Cardiac muscle cell (in vitro differentiated cells and primary cell): ENCODE measurements at places on chromosomes 16 and 17. TPM values are rescaled to one million over a fixed set of nuclear protein-coding genes. Genes with fewer than 3 reads are reported as not detected.

EFNB3 gene
- 60.2 and 70.3 TPM in 2 replicates for total RNA-seq

TRIM72 gene
- 0.21 and 0.51 TPM in 2 replicates for total RNA-seq

ABCC6 gene
- 4.8 and 10.0 TPM in 2 replicates for total RNA-seq

GPR142 gene
- total RNA-seq = not detected in 2 replicates

CACNG4 gene
- total RNA-seq = 1.2 and 2.2 TPM in 2 replicates

SOX8 gene
- total RNA-seq = 9.2 and 13.7 TPM in 2 replicates

SDR42E1 gene
- 0.03 and 0.04 TPM in 2 replicates for total RNA-seq

TOM1L1 gene
- total RNA-seq = 26.4 and 37.7 TPM in 2 replicates
